ENCODE measurements at places on chromosomes 7 and 10.

- DNase-seq, result no peak
Observed at GRCh38 chr7:130358471-130358870, 13.9 kb downstream of the CPA5 start.

GRCh38 chr10:106384496-106384895 lies 780.0 kb downstream of the SORCS1 start:
- no peak for DNase-seq

DNA sequence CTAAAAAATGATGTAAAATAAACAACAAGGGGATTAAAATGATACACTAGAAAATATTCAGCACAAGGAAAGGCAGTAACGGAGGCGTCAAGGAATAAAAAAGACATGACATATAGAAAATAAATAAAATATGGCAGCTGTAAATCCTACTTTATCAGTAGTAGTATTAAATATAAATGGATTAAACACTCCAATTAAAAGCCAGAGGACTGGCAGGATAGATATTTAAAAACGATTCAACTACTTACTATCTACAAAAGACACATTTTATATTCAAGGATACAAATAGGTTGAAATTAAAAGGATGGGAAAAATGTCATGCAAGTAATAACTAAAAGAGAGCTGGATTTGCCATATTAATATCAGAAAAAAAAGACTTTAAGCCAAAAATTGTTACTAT lies 43.2 kb downstream of the FZD1 start:
- DNase-seq, result no peak

- DNase-seq, result no peak
Observed at GRCh38 chr7:117427258-117427701, at the start of gene ASZ1. TSS of gene ASZ1 (minus strand) at chr7:117427493. CDS start at chr7:117427460, 33 bp downstream.

- peak; percentile 41 for DNase-seq
Observed at GRCh38 chr7:8343556-8343955, 81.6 kb upstream of the ICA1 start.

DNA sequence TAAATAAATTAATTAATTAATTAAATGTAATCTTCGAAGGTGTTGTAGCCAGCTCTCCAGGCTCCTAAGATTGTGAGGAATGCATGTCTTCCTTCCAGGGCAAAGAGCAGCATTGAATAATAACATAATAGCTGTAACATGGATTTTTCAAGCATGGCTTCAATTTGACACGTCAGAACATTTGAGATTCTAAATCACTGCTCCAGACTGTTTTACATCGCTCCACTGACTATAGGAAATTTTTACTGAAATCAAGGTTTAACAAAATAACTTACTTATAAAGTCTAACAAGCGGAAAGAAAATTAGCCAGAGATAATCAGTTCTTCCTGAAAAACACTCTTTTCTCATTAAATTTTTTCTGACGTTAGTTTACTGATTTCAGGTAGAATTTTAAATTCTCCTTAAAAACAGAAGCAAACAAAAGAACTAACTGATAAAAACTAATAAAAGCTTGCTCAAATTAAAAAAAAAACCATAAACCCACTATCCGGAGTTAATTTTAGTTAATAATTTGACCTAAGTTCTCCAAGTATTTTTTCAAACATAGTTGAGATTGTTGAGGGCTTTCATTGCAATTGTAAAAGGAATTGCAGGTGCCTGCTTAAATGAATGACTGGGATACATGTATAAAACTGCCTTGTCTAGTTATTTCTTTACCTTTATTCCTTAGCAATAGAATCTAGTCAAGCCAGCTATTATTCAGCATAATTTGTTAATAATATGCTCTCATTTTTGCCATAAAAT lies 51.2 kb upstream of the SGCE start:
- DNase-seq, result no peak

- no peak for DNase-seq
Observed at GRCh38 chr10:101130141-101130540, 959 bp upstream of the TLX1 start.

GRCh38 chr10:101558204-101558603 lies 29.9 kb downstream of the POLL start:
- no peak for DNase-seq

DNA sequence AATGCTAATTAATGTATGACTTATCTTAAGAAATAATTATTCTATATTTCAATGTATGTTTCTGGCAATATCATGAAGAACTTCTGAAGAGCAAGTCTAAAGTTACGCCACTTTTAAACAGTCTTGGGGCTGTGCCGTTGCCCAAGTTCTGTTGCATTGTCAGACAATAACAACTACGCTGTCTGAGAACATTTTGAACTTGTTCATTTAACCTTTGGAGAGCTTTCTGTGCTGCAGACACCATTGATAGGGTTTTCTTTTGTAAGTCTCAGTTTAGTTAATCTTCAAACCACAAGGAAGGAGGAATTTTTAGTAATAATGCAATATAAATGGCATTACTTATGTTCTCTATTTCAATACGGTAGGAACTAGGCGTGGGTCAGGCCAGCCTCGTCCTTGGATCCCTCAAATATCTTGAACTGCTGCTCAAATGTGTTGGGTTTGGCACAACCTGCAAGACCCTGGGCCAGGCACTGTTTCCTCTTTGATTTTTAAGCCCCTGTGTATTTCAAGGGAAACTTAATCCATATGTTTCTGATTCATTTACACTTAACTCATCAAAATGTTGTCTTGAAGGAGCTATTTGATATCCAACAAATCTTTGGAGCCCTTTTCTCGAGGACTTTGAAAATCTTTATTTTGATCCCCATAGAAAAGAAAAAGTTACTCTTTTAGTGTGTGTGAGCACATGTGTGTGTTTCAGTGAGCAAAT lies 215.5 kb downstream of the INHBA start:
- DNase-seq, result no peak

DNA sequence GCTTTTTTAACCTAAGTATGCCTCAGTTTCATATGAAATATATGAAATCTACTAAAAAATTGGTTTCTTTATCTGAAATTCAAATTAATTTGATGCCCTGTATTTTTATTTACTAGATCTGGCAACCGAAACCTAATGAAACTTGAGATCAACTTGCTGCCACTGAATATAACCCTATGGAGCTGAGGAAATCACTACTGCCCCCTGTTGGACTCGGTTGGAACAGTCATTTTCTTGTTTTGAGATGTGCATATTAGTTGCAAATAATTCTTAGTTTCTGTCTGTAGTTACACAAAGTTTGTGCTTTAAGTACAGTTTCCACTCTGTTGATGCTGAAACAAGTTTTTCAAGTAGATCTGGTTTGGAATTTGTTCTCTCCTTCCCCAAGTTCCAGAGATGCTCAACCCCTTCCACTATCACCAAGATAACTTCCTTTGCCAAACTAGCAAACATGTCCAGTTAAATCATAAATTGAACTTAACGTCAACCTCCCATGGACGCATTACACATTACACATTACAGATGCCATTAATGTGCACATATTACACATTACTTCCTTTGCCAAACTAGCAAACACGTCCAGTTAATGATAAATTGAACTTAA lies 22.2 kb upstream of the EXOC4 start:
- peak; percentile 17 for DNase-seq

DNA sequence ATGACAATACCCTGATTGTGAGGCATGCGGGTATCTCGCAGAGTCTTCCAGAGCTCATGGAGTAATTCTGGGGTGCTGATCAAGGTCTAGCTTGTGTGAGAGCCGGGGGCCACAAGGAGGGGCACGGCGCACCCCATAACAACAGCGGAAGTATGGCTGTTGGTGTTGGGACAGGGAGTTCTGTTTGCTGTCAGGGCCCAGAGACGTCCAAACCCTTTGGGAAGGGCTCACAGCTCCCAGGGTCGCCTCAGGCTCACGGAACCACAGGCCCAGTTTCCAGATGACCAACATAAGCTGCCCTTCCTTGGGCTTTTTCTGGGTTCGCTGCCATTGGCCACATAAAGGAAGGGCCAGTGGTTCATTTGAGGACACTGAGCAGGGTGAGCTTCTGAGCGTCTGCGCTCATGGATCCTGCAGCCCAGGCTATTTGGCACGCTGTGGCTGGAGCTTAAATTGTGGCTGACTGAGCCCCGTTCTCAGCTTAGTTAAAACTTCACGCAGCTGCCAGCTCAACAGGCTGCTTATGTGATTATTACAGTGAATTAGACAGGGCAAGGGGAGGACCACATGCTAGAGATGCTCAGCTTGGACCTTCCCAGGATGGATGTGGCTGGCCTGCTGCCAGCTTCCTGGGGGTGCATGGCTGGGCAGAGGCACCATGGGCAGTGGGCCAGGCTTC lies 92.3 kb downstream of the DNAJB6 start:
- no peak for DNase-seq

DNA sequence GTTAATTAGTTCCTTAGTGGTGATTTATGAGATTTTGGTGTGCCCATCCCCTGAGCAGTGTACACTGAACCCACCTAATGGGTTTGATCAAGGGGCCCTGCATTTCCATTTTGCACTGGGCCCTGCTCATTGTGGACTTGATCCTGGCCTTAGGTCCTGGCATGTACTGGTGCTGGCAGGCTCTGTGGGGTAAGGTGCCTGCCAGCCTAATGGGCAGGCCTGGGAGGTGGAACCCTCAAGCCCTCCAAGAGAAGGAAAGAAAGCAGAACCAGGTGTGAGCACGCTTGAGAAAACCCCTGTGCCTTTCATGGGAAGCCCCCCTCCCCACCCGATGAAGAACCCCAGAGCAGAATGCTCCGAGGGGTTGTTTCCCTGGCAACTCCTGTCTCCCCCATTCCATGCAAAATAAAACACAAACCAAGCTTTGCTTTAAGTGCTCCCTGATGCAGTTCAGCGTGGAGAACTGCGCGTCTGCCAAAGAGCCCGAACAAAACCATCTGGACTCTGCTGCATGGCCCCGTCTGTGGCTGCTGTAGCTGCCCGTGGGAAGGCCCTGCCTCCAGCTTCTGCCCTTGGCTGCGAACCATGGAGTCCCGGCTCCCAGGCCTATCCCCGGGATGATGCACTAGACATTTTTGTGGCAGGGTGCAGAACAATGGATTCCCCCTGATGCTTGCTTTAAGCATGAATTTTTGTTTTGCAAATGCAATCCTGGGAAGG lies 123.3 kb downstream of the PRPF18 start:
- DNase-seq, result no peak

DNA sequence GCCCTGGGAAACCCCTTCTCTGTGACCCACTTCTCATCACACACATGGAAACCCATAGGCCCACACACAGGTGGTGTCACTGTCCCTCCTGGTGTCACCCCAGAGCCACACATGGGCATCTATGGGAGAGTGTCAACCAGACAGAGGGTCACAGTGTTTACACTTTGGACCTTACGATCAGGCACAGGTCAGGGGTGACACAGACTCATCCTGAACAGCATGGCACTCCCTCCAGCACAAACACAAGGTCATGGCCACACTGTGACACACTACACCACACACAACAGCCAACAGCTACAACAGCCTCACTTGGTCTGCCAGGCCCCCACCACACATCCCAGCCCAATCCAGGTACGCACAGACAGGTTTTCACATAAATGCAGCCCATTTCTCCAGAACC lies 6.2 kb downstream of the TLX1 start:
- no peak for DNase-seq

DNA sequence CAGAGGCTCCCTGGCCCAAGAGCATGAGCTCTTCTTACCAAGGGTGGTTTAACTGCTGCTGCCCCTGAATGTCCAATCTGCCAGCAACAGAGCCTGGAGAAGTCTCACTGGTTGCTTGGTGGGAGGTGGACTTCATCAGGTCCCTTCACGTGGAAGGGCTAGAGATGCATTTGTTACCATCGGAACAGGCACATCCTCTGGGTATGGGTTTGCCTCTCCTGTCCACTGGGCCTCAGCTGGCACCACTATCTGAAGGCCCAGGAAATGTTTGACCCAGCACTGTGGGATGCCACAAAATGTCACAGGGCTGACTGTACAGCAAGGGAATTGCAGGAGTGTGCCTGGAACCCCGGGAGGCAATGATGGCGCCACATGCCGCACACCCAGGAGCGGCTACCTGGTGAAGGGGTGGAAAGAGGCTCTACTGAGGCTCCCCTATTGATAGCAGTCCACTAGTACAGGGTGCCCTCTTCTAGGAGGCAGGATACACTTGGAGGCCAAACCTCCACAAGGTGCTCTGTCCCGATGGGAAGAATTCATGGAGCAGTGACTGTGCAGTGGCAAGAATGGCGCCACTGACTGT lies 603.1 kb upstream of the MGMT start:
- no peak for DNase-seq

DNA sequence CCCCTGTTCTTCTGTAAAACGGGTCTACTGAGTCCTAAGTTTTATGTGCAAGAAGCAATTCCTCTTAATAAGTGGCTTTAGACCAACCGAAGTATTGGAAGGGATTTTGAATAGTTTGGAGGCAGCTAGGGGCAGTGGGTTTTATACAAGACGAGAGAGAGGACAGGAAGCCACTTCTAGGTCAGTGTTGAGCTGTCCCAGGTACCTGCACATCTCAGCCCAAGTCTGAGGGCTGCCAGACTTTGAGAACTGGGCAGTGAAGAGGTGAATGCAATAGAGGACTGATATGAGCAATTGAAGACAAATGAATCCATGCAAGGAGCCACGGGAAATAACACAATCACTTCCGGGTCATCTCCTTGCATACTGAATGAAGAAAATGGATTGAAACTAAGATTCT lies 273.5 kb downstream of the KLF6 start:
- no peak for DNase-seq

GRCh38 chr7:24881623-24882022 lies 98.4 kb downstream of the OSBPL3 start:
- no peak for DNase-seq

- DNase-seq, result no peak
Observed at GRCh38 chr7:95334447-95334846, 10.1 kb upstream of the PON1 start.

DNA sequence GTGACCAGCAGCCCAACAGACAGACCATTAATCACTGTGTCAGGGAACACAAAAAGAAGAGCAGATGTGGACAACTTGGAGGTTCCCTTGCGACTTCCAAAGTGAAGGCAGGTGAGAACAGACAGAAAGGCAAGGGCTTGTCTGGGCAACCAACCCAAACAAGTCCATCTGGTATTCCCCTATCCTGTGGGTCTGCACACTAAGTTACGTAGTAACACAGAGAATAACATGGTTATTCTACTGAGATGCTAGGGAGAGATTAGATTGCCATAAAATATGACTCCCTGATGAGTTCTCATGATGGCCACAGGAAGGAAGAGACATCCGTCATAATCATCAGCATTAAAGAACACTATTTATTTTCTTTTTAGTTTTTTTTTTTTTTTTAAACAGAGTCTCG lies 252.2 kb downstream of the CALN1 start:
- DNase-seq, result no peak

All from NCI-H774 (cell line).